DND-41 (cell line): ENCODE measurements at places on chromosomes 7 and 10.

DNA sequence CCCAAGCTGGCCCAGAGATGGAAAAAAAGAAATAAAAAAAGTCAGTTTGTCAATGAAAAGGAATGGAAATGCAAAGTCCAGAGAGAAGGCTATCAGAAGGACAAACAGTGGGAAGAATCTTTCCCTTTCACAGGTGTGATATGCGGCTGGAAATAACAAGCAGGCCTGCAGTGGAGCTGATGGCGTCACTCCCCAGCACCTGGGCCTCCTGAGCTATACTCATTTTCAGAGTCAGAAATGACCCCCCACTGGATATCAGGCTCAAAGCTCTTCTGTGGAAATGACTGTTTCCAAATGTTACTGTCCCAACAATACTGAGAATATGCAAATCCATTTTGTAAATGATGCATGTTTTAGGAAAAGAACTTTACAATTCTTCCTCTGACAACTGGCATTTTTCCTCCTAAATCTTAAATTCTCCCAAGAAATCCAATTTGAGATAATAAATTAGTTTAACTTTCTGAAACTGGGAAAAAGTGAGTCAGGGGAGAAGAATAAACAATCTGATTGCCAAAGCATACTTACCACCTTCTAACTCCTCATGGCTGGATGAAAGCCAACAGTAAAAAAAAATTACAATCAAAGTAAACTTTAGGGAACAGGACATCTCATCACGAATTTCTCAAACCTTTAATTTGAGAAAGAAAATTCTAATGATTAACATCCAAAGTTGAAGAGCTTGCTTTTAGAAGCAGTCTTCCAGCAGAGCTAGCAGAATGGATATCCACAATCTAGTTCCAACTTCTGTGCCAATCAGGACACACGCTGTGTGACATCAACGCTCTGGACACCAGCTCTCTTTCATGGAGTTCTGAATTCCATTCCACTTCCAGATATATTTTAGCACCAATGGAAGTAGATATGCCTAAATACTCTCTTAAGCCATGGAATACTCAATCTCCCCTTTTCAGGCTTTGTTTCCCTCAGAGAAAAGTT lies 5.3 kb upstream of the CUZD1 start:
- DNase-seq: no peak
- H3K36me3 ChIP-seq: peaks cover 48% of the 10 kb centered on the region
- no peak overlapping the region for H3K27ac ChIP-seq
- peaks cover 39% of the 10 kb centered on the region for H3K4me1 ChIP-seq

- peaks cover 57% of the 10 kb centered on the region for H3K27me3 ChIP-seq
- no peak within 1 kb of the TSS for H3K27ac ChIP-seq
- no peaks in the 10 kb centered on the region for H3K36me3 ChIP-seq
- peak; percentile 53 for DNase-seq
Measured at GRCh38 chr7:129144095-129144833, at the start of gene TSPAN33. TSS of gene TSPAN33 (plus strand) at chr7:129144707. CDS start at chr7:129144981, 274 bp downstream.

- no peaks in the 10 kb centered on the region for H3K4me1 ChIP-seq
- no peak for DNase-seq
- no peak overlapping the region for H3K4me3 ChIP-seq
- H3K27me3 ChIP-seq: no peaks in the 10 kb centered on the region
Measured at GRCh38 chr7:108248418-108248817, 118.3 kb upstream of the LAMB4 start.

GRCh38 chr7:120805636-120806388 lies 52.1 kb downstream of the TSPAN12 start:
- no peaks in the 10 kb centered on the region for H3K4me1 ChIP-seq
- H3K4me3 ChIP-seq: no peak overlapping the region
- no peak overlapping the region for H3K27ac ChIP-seq
- no peaks in the 10 kb centered on the region for H3K36me3 ChIP-seq
- no peaks in the 10 kb centered on the region for H3K27me3 ChIP-seq
- DNase-seq: peak; percentile 60

DNA sequence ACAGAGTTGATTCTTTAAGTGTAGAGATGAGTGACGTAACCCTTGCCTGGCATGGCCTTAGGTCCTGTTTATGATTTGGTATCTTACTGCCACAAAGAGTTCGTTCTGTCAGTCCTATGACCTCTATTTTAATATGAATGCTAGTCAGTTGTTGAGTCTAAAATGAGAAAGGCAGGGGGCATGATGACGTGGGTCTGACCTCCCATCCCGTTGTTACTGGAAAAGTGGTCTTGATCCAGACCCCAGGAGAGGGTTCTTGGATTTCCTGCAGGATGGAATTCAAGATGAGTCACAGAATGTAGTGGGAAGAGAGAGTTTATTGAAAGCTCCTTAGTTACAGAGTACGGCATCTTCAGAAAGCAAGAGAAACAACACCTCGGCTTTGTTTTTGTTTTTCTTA lies 317.0 kb upstream of the COBL start:
- no peak overlapping the region for H3K4me3 ChIP-seq
- no peak overlapping the region for H3K27ac ChIP-seq
- no peaks in the 10 kb centered on the region for H3K36me3 ChIP-seq
- H3K4me1 ChIP-seq: no peaks in the 10 kb centered on the region
- DNase-seq: no peak

DNA sequence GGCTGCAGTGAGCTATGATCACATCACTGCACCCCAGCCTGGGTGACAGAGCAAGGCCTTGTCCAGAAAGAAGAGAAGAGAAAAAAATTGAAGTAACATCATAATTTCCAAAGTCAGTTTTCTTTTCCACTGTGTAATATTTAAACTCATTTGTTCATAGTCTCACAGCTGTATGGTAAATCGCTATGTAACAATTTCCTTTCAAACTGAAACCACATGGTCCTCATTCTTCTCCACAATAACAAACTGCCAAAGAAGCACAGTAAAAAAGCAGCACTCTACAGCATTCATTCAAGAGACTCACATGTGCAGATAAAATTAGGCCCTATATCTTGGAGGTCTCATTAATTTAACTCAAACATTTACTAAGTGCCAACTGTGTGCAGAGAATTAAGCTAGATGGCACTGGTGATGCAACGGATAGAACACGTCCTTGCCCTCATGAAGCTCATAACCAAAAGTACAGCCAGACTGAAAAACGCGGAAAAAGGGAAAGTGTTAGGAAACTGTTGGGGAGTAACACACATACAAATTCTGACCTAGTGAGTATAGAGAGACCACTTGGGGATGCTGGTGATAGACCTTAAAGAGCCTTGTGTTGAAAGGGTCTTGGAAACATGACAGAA lies 174.0 kb upstream of the KCTD7 start:
- no peak for DNase-seq
- no peak overlapping the region for H3K4me3 ChIP-seq
- peaks cover 13% of the 10 kb centered on the region for H3K4me1 ChIP-seq
- H3K36me3 ChIP-seq: no peaks in the 10 kb centered on the region
- no peaks in the 10 kb centered on the region for H3K27me3 ChIP-seq
